WTC11 (cell line): ENCODE measurements at places on chromosomes 12 and 14. TPM values are rescaled to one million over a fixed set of nuclear protein-coding genes. Genes with fewer than 3 reads are reported as not detected.

MOAP1 gene
- 16.7 to 18.1 TPM (median 17.2 TPM) in 3 replicates for total RNA-seq

- H3K36me3 ChIP-seq = peaks cover 5% of the 10 kb centered on the region; the same call in 1 of the 2 replicates
- DNase-seq = peak; percentile 80
- peak overlapping the region; percentile 97 for H3K27ac ChIP-seq
- peaks cover 30% of the 10 kb centered on the region for H3K4me1 ChIP-seq
Observed at GRCh38 chr12:57086493-57087009, 2.4 kb upstream of the NAB2 start.

DNA sequence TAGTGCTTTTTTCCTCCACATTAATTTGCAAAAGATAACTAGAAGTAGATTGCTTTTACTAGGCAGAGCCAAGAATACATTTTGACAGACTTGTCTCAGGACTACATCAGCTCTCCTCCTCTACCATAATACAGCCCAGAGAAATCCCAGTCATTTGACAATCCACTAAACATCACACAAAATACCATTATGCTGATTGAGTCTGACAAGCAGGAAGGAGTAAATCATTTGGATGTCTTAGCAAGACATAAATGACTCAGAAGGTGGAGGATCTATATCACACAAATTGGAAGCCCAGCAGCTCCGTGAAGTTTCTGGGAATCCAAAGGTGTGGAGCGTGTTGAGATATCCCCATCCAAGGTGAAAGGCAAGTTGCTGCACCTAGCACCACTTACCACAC is 75.4 kb upstream of the FKBP4 start:
- no peak overlapping the region for H3K27ac ChIP-seq
- no peaks in the 10 kb centered on the region for H3K4me1 ChIP-seq
- peaks cover 33% of the 10 kb centered on the region for H3K27me3 ChIP-seq

GPR135 gene
- total RNA-seq = 1.6 to 1.7 TPM (median 1.7 TPM) in 3 replicates

GRCh38 chr14:69036757-69037506 is 57.8 kb upstream of the ACTN1 start:
- H3K36me3 ChIP-seq = no peaks in the 10 kb centered on the region
- no peak overlapping the region for H3K4me3 ChIP-seq
- peaks cover 47% of the 10 kb centered on the region for H3K4me1 ChIP-seq
- DNase-seq = no peak

TCL1A gene
- total RNA-seq = 1.1 to 2.9 TPM (median 2.8 TPM) in 3 replicates

GLS2 gene
- 14.8 to 17.2 TPM (median 15.9 TPM) in 3 replicates for total RNA-seq

DNA sequence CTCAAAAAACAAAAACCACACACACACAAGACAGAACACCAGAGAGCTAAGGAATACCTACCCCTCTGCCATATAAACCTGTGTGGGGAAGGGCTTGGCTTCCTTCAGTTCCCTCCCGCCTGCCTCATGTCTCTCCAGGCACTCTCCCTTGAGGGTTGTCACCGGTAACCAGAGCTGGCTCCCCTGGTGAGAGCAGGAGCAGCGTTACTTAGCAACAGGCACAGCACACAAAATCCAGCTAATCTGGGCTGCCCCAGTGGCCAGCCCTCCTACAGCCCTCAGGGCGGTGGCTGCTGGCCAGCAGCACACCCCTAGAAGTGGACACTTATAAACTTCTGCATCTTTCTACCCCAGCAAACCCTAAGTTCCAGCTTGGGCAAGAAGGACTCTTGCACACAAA is 21.6 kb upstream of the NR4A1 start:
- H3K27ac ChIP-seq = peak overlapping the region; percentile 49; the same call in 1 of the 2 replicates
- peaks cover 30% of the 10 kb centered on the region for H3K4me1 ChIP-seq
- peaks cover 34% of the 10 kb centered on the region for H3K27me3 ChIP-seq
- H3K36me3 ChIP-seq = no peaks in the 10 kb centered on the region
- DNase-seq = peak; percentile 79

KRT73 gene
- not detected in 3 replicates for total RNA-seq

DNA sequence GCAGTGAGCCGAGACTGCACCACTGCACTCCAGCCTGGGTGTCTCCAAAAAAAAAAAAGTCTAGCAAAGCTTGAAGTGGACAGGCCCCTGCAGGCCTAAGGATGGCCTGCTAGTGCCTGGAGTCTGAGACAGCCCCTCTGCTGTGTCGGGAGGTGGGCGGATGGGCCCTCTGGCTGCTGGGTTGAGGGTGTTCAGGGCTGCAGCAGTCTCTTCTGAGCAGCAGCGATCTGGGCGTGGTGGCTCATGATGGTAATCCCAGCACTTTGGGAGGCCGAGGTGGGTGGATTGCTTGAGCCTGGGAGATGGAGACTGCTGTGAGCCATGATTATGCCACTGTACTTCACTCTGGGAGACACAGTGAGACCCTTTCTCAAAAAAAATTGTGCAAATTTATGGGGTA is 57.0 kb downstream of the ADCK1 start:
- no peaks in the 10 kb centered on the region; the same call in 1 of the 2 replicates for H3K27me3 ChIP-seq
- no peak overlapping the region for H3K27ac ChIP-seq
- no peak for DNase-seq
- H3K4me1 ChIP-seq = no peaks in the 10 kb centered on the region

ACVRL1 gene
- 0.64 to 1.5 TPM (median 0.98 TPM) in 3 replicates for total RNA-seq

DNA sequence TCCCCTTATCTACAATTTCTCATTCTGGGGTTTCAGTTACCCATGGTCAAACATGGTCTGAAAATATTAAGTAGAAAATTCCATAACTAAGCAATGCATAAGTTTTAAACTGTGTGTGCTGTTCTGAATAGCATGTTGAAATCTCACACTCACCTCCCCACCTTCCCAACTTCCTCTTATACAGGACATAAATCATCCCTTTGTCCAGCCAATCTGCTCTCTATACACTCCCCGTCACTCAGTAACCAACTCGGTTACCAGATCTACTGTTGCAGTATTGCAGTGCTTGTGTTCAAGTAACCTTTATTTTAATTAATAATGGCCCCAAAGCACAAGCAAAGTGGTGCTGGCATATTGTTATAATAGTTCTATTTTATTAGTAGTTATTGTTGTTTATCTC is 420.5 kb downstream of the GXYLT1 start:
- H3K27me3 ChIP-seq = no peaks in the 10 kb centered on the region
- H3K27ac ChIP-seq = no peak overlapping the region
- H3K4me1 ChIP-seq = peaks cover 14% of the 10 kb centered on the region
- H3K4me3 ChIP-seq = no peak overlapping the region
- H3K36me3 ChIP-seq = no peaks in the 10 kb centered on the region
- no peak for DNase-seq

GRCh38 chr14:104583424-104584306 is 4.1 kb downstream of the C14orf180 start:
- no peak overlapping the region for H3K4me3 ChIP-seq
- no peaks in the 10 kb centered on the region for H3K36me3 ChIP-seq
- DNase-seq = no peak
- no peak overlapping the region; the same call in 1 of the 2 replicates for H3K27ac ChIP-seq
- H3K4me1 ChIP-seq = no peaks in the 10 kb centered on the region

- H3K36me3 ChIP-seq = no peaks in the 10 kb centered on the region
- DNase-seq = no peak
- H3K27me3 ChIP-seq = no peaks in the 10 kb centered on the region
- peaks cover 10% of the 10 kb centered on the region; the same call in 1 of the 2 replicates for H3K4me1 ChIP-seq
- H3K4me3 ChIP-seq = no peak overlapping the region
- no peak overlapping the region for H3K27ac ChIP-seq
Observed at GRCh38 chr14:94673781-94674231, 61.6 kb downstream of the SERPINA3 start.

- H3K36me3 ChIP-seq = no peaks in the 10 kb centered on the region
- H3K27me3 ChIP-seq = no peaks in the 10 kb centered on the region; the same call in 1 of the 2 replicates
- no peak overlapping the region for H3K4me3 ChIP-seq
- DNase-seq = peak; percentile 34
Observed at GRCh38 chr12:113766131-113766878, 199.8 kb downstream of the RBM19 start.

LTBP2 gene
- 1.2 TPM in 3 replicates for total RNA-seq

GRCh38 chr12:48986720-48987291 is 8.7 kb downstream of the WNT1 start:
- no peak for DNase-seq
- peaks cover 85% of the 10 kb centered on the region for H3K27me3 ChIP-seq
- no peak overlapping the region for H3K4me3 ChIP-seq
- peaks cover 12% of the 10 kb centered on the region for H3K4me1 ChIP-seq
- no peak overlapping the region for H3K27ac ChIP-seq

DNA sequence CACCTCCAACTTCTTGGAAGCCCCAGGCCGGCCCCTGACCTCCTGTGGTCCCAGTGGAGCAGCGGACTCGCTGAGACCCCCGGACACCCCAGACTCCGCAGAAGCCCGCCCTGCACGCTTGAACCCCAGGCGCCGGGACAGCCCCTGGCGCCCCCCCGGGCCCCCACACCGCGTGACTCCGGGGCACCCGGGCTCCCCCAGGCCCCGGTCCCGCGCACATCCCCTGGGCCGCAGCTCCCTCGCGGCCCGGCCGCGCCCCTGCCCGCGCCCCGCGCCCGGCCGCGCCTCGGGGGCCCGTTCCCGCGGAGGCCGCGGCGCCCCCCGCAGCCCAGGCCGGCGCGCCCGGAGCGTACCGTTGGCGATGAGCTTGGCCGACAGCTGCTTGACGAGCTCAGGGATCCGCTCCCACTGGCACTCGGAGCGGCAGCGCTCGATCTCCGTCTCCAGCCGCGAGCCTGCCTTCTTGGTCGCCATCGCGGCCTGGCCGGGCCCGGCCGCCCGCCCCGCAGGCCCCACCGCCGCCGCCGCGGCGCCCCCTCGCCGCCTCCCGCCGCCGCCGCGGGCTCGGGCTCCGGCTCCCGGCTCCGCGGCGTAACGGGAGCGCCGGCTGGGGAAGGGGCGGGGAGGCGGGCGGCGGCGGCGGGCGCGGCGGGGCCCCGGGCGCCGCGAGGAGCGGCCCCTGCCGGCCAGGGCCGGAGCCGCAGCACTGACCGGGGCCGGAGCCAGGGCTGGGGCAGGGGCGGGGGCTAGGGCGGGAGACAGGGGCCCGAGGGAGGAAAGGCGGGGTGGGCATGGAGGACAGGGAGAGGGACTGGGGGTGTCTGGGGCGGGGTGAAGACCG is at the start of gene TTC7B:
Gene TTC7B (minus strand): TSS at position 609 of the 841 bp plus-strand sequence. CDS start 135 bp downstream, at position 474.
- H3K27me3 ChIP-seq = peaks cover 25% of the 10 kb centered on the region
- peaks cover 6% of the 10 kb centered on the region for H3K4me1 ChIP-seq
- peak; percentile 64 for DNase-seq
- no peak within 1 kb of the TSS for H3K27ac ChIP-seq

DNA sequence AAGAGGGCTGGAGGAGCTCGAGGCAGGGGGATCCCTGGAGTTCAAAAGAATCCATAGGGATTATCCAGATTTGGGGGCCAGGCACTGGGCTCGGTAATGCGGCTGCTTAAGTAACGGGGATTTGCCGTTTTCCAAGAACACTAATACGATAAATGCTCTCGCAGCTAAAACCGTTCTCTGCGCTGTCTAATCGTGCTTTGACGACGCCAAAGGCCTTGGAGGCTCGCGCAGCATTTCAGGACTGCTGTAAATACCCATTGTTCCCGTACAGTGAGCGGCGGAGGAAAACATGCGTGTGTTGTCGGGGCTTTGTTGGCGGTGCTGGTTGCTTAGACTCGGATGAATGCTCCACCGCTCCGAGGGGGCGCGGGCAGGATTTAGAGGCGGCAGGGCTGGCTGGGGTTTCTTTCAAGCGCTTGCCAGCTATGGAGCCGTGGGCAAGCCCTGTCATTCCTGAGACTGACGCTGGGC is 26.2 kb downstream of the DIO3 start:
- no peak overlapping the region for H3K4me3 ChIP-seq
- H3K27me3 ChIP-seq = no peaks in the 10 kb centered on the region; the same call in 1 of the 2 replicates
- DNase-seq = no peak
- H3K4me1 ChIP-seq = no peaks in the 10 kb centered on the region
- no peak overlapping the region for H3K27ac ChIP-seq

SVOP gene
- 0.04 to 0.07 TPM (median 0.07 TPM) in 3 replicates for total RNA-seq

- H3K27me3 ChIP-seq = no peaks in the 10 kb centered on the region
- DNase-seq = peak; percentile 45
- peaks cover 69% of the 10 kb centered on the region for H3K4me1 ChIP-seq
Observed at GRCh38 chr12:109458771-109459208, 18.3 kb downstream of the KCTD10 start.

DCAF5 gene
- total RNA-seq = 28.9 to 30.3 TPM (median 29.1 TPM) in 3 replicates

GRCh38 chr12:123036466-123037285 is 56.2 kb downstream of the ARL6IP4 start:
- DNase-seq = no peak
- H3K36me3 ChIP-seq = no peaks in the 10 kb centered on the region
- H3K4me3 ChIP-seq = no peak overlapping the region
- H3K27ac ChIP-seq = no peak overlapping the region; the same call in 1 of the 2 replicates
- H3K27me3 ChIP-seq = no peaks in the 10 kb centered on the region; the same call in 1 of the 2 replicates
- H3K4me1 ChIP-seq = no peaks in the 10 kb centered on the region

GRCh38 chr12:67512061-67512460 is 136.5 kb upstream of the DYRK2 start:
- H3K27ac ChIP-seq = no peak overlapping the region
- no peak overlapping the region for H3K4me3 ChIP-seq
- H3K4me1 ChIP-seq = peaks cover 22% of the 10 kb centered on the region
- H3K27me3 ChIP-seq = no peaks in the 10 kb centered on the region; the same call in none of the 2 replicates
- DNase-seq = no peak

DNA sequence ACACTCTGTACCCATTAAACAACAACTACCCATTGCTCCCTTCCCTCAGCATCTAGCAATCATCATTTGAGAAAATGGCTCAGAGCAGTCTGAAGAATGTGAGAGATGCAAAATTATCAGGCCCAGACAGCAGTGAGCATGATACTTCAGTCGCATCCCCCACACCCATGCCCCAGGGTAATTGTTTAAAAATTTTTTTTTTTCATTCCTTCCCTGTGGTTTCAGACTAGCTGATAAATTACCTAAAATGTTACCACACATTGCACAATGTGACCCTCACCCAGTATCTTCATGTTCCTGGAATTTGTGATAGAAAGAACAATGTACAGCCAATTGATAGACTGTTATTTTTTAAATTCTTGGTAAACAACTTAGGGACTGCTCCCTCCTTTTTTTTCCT is 11.3 kb upstream of the USP15 start:
- no peak overlapping the region for H3K4me3 ChIP-seq
- H3K36me3 ChIP-seq = no peaks in the 10 kb centered on the region
- DNase-seq = no peak
- no peaks in the 10 kb centered on the region for H3K27me3 ChIP-seq

DNA sequence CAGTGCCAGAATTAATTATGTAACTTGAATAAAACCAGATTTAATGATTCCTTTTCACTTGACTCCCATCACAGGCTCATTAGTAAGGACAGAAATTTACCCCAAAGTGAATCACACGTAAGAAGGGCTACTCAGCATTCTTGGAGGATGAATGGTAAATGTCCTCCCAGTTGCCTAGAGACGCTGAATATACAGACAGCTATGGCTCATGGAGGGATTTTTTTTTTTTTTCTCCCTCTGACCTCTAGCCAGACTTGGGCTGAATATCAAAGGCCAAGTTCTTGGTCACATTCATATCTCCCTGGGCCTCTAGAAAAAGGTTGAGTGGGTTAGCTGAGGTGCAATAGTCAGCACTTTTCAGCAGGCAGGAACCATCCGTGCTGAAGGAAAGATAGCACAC is 77.5 kb downstream of the PHLDA1 start:
- H3K4me3 ChIP-seq = no peak overlapping the region
- H3K27me3 ChIP-seq = no peaks in the 10 kb centered on the region
- peak overlapping the region; percentile 59; the same call in 1 of the 2 replicates for H3K27ac ChIP-seq
- H3K4me1 ChIP-seq = peaks cover 74% of the 10 kb centered on the region
- DNase-seq = no peak
- no peaks in the 10 kb centered on the region for H3K36me3 ChIP-seq

DNA sequence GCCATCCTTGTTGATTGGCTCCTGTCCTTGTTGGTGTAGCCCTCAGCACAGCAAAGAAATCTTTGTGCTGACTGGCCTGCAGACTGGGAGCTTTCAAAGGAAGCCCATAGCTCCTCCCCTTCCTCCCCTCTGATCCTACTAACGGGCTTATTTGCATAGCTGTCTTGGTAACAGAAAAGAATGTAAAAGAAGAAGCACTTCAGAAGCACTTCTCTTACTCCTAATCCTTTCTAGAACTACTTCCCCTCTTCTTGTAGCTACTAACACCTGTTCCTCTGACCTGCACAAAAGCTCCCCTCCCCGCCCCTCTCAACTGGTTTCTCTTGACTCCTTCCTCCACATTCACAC is 14.3 kb upstream of the RIC8B start:
- H3K27ac ChIP-seq = peak overlapping the region; percentile 92
- peaks cover 48% of the 10 kb centered on the region for H3K4me1 ChIP-seq
- no peaks in the 10 kb centered on the region for H3K27me3 ChIP-seq
- peak; percentile 36 for DNase-seq
- H3K4me3 ChIP-seq = peak overlapping the region; percentile 45
- no peaks in the 10 kb centered on the region for H3K36me3 ChIP-seq
